ENCODE measurements at places on chromosomes 6 and 20.

- DNase-seq, result no peak
Observed at GRCh38 chr6:42748203-42748898, 2.4 kb upstream of the TBCC start.

DNA sequence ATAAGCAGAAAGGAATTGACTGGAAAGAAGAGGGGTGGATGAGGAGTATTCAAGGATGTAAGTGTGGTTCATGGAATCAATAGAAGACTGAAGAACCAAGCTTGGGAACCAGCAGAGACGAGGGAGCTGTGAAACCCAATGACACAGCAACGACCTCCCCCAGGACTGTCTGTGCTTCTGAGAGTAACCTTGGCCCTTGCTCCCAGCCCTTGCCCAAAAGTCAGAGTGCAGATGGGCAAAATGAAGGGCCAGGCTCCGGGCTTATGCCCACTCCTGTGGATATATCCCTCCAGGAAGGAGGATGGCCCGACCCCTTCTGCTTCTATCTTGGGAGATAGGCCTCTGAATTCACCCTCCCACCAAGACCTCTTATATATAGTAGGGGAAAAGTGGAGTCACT, 24.9 kb downstream of the FAM50B start:
- DNase-seq, result no peak

DNA sequence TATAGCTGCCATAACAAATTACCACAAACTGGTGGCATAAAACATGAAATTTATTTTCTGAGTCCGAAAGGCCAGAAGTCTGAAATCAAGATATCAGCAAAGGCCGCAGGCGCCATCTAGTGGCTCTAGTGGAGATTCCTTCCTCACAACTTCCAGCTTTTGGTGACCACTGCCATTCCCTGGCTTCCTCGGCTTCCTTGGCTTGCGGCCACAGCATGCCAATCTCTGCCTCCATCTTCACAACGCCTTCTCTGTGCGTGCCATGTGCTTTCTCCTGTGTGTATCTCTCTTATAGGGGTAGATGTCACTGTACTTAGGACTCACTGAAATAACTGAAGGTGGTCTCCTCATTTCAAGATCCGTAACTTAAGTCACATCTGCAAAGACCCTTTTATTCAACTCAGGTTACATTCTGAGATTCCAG, 5.4 kb upstream of the PLAGL1 start:
- peak; percentile 35 for DNase-seq

DNA sequence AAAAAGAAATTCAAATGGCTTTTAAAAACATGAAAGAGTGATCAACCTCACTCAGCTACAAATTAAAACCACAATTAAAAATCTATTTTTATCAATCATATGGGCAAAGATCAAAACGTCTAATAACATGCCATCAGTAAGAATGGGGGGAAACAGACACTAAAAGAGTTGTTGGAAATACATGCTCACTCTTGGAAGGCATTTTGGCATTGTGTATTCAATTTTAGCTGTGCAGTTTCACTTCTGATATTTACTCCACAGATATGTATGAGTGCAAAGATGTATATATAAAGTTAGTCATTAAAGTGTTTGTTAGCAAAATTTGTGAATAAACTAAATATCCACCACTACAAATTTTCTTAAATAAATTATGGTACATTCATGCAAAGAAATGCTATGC, 112.3 kb upstream of the TOP1 start:
- DNase-seq, result no peak

DNA sequence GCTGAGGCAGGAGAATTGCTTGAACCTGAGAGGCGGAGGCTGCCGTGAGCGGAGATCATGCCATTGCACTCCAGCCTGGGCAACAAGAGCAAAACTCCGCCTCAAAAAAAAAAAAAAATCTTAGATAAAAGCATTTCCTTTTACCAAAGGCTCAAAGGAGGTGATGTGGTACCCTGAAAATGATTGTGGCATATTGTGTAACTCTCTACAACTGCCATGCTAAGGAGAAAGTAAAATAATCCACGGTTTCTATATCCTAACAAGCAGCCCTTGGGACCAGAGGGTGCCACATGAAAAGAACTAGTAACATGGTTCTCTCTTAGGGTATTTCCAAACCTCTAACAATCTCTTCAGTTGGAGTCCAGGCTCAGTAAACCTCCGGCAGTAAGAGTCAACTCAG, 38.8 kb upstream of the SLA2 start:
- DNase-seq, result no peak

DNA sequence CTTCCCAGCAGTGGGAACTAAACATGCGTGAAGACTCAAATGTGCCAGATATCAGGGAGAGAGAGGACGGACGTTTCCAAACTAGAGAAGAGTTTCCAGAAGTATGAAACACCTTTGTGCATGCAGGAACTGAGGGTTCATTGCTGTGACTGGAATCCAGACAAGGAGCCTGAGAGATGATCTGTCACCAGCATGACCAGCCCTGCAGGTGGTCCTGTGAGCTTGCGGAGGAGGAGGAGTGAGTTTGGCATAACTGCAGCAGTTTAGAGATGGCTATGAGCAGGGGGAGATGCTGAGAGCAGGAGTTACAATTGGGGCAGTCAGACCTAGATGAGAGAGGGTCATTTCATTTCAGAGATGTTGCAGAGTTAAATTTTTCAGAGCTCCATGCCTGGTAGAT, 89.6 kb downstream of the SLC22A3 start:
- no peak for DNase-seq

- DNase-seq, result no peak
Observed at GRCh38 chr6:144777249-144777648, 492.1 kb downstream of the UTRN start.

DNA sequence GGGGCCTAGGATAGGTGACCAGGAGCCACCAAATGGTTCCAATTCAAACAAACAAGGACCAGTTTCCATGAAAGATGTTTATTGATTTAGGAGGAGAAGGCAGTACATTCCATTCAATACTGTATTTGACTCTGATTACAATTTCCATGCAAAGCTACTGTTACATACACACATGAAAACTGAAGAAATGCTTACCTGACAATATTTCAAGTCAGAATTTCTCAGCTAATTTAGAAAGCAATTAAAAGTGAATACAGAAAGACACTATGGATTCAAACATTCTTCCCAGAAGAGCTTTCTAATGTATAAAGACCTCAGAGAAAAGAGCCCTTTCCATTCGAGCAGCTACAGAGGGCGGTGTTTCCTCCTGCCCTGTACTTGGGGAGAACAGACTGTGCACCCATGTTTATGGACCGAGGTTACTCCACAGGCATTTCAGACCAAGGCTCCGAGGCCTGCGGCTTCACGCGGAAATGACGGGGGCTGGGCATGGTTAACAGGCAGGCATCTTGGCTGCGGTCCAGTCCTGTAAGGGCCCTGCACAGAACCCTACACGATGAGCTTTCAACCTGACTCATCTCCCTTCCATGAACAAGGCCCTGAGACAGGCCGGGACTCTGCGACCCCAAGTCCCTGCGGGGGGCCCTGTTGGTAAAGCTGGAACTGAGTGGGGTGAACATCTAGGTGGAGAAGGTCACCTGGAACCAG, 25.7 kb upstream of the TCFL5 start:
- DNase-seq, result no peak

DNA sequence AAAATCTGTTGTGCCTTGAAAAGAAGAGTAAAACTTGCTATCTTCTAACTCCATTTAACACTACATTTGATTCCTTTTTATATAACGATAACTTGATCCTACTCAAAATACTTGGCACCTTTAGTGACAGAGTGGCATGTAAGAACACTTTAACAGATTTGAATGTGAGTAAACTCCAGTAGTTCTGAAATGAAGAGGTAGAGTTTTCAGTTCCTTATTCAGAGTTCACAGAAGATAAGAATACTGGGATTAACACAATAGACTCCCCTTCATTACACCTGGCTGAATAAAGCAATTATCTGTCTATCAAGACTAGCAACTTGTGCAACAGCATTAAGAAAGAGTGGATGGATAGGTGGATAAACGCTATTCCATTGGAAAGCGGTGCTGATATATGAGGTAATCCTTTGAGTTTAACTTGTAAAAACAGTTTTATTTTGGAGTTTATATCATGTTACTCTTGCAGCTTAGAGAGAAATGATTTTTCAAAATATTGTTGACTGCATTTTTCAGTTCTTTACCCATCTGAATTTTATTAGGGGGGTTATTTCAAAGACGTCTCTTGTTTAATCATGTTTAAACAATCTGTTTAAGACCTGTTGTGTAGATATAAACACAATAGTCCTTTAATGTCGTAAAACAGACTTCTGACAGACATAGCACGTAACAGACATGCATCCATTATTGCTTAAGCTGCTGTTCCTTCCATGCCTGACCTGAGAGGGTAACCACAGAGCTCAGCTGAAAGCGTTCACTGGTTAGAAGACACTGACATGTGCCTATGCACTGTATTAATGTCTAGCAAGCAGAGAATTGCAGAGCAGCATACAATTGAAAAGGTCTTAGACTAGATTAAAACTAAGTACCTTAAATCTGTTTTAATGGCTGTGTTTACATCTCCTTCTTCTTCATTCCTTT, 102.4 kb upstream of the SUPT3H start:
- DNase-seq, result no peak

DNA sequence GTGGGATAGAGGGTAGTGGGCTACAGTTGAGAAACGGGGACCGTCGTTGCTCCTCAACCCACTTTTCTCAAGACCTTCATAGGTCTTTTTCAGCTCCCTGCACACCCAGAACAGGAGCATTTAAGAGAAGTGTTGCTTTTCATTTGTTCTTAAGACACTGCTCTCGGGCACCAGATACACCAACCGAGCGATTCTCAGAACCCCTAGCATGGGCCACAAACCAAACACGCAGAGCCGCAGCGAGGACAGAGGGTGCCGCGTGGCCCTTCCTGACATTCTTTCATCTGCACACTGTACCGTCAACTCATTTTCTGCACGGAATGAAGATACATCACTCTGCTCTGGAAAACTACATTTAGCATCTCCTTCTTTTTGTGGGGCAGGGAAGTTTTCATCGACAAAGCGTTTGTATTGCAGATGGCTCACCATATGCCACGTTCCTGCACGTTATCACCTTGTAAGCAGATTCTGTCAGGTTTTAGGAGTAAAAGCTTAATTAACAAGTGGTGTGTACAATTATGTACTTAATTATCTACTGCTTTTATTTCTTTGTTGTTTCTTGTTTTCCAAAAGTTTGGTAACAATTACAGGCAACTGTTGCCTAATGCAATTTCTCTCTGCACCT, 70.4 kb upstream of the MLN start:
- DNase-seq, result no peak

GRCh38 chr20:54382419-54382818, 93.0 kb upstream of the DOK5 start:
- no peak for DNase-seq

- DNase-seq, result no peak
Observed at GRCh38 chr20:63377951-63378381, 16.8 kb upstream of the CHRNA4 start.

- no peak for DNase-seq
Observed at GRCh38 chr20:11362450-11362849, 555.2 kb upstream of the BTBD3 start.

DNA sequence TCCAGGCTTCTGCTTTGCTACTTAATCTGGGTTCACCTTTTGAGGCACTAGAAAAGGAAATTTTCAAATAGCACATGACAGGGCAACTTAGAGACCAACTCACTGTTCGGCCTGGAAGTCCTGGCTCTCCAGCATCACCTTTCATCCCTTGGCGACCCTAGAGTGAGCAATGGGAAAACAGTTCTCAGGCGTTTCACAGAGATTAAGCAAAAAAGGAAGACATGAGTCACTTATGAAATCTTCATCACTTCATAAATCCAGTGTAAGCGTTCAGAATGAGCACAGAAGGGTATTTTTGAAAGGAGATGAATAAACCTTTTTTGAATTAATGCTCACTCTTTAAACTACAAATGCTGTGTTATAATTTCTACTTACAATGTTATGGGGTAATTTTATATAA, 104.0 kb downstream of the COL12A1 start:
- no peak for DNase-seq

GRCh38 chr6:38175786-38176185, 356.3 kb downstream of the ZFAND3 start:
- DNase-seq, result no peak

DNA sequence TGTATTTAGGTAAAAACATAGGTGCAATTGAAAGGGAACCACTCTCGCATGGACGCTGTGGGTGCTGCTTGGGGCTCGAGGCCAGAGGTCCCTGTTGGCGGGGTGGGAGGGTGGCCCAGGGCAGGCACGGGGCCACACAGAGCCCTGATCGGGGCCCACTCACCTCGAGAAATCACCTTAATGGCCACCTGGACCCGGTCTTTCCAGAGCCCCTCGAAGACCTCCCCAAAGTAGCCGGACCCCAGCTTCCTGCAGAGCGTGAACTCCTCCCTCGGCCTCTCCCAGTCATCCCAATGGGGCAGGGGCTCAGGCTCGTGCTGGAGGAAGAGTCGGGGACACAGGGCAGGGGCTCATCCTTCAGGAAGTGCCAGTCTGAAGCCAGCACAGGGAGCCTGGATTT, 3.8 kb downstream of the PTK6 start:
- no peak for DNase-seq

DNA sequence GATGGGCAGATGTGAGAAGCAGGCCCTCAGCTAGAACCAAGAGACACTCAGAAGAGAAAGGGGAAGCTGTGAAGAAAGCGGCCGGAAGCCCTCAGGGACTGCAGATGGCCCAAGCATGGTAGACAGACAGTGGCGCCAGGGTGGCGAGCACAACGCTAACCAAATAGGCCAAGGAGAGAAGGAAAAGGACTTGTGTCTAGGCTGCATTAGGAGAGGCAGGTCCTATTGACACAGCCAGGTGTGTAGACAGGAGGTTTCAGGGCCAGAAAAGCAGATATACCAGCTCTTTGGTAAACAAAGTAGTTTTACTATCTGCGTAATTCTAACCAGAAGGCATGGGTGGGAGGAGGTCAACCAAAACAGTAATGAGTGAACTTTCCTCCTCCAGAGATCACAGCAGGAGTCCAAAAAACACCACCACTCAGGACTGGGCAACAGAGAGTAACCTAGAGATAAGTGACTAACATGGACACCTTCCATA, 15.8 kb upstream of the MAP7 start:
- DNase-seq, result no peak

DNA sequence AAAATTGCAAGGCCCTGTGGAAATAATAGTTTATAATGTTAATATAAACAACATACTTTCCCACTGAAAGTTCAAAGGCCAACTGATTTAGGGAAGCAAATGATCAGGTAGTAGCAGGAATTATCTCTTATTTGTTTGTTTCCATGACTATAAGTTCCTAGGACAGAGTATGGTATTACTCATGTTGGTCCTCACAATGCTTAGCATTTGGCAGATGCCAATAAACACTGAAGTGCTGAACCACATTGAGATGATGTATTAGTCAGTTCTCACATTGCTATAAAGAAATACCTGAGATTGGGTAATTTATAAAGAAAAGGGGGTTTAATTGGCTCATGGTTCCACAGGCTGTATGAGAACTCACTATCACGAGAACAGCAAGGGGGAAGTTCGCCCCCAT, 129.6 kb upstream of the NUP153 start:
- DNase-seq, result no peak

DNA sequence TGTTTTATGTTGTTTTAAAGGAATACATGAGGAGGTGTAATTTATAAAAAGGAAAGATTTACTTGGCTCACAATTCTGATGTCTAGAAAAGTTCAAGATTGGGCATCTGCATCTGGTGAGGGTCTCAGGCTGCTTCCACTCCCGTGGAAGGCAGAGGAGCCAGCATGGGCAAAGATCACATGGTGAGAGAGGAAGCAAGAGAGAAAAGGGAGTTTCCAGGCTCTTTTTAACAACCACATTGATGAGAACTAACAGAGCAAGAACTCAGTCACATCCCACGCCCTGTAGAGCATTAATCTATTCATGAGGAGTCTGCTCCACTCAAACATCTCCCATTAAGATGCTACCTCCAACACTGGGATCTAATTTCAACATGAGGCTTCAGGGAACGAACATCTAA, 1666.3 kb downstream of the HACE1 start:
- DNase-seq, result no peak

- DNase-seq, result no peak
Observed at GRCh38 chr6:25485821-25486534, 166.0 kb upstream of the SCGN start.

All from hypothalamus (tissue), 51 donors.